ENCODE measurements at places on chromosomes 2 and 18. TPM values are rescaled to one million over a fixed set of nuclear protein-coding genes. Genes with fewer than 3 reads are reported as not detected.

DNA sequence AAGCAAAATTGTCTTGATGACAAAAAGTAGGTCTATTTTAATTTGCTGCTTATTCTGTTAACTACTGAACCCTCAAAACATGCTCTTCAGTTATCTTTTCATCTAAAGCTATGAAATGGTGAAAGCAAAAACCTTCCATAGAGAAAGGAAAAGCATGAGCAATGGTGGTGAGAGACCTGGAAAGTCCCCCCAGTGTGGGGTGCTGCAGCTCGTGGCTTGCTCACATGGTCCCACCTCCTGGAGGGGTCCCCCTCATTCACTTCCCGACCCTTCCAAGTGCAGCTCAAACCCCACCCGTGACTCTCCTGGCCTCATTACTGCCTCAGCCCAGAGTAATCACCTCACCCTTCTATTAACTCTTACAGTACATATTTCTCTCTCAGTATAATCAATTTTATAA is 301.8 kb upstream of the HNRNPA3 start:
- DNase-seq: no peak
- no peaks in the 10 kb centered on the region for H3K36me3 ChIP-seq
- no peaks in the 10 kb centered on the region for H3K27me3 ChIP-seq
- no peaks in the 10 kb centered on the region for H3K4me1 ChIP-seq
- H3K4me3 ChIP-seq: no peak overlapping the region
- H3K27ac ChIP-seq: no peak overlapping the region

DNA sequence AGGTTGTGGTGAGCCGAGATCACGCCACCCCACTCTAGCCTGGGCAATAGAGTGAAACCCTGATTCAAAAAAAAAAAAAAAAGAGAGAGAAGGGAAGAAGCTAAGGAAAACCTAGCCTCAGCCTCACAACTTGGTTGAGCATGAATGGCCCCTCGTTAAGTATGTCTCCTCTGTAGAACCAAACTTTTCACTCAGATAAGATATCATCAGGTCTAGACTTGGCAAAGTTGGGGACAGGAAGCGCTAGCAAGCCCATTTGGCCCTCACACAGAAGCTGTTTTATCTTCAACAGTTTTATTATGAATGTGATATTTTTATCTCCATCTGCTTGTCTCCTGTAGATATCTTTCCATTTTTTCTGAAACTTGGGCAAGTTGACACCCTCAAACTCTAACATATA is 3.5 kb upstream of the ASXL2 start:
- H3K4me3 ChIP-seq: no peak overlapping the region
- H3K27me3 ChIP-seq: no peaks in the 10 kb centered on the region
- no peaks in the 10 kb centered on the region for H3K4me1 ChIP-seq

DNA sequence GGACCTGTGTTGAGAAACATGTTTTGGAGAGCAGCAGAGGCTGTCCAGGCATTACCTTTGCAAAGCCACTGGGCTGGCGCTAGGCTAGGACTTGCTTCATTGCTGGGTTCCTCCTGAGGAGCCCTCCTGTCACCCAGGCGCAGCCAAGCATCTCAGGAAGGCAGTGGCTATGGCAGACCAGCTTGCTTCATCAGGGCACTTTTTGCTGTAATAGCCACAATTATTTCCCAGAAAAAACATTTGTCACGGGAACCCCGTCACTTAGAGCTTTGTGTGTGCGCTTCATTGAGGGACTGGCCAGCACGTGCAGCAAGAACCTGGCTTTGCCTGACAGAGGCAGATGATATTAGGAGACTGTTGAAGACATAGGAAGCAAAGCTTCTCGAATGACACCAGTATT is 36.4 kb downstream of the SLC20A1 start:
- no peaks in the 10 kb centered on the region for H3K4me1 ChIP-seq
- DNase-seq: no peak
- H3K4me3 ChIP-seq: no peak overlapping the region

DNA sequence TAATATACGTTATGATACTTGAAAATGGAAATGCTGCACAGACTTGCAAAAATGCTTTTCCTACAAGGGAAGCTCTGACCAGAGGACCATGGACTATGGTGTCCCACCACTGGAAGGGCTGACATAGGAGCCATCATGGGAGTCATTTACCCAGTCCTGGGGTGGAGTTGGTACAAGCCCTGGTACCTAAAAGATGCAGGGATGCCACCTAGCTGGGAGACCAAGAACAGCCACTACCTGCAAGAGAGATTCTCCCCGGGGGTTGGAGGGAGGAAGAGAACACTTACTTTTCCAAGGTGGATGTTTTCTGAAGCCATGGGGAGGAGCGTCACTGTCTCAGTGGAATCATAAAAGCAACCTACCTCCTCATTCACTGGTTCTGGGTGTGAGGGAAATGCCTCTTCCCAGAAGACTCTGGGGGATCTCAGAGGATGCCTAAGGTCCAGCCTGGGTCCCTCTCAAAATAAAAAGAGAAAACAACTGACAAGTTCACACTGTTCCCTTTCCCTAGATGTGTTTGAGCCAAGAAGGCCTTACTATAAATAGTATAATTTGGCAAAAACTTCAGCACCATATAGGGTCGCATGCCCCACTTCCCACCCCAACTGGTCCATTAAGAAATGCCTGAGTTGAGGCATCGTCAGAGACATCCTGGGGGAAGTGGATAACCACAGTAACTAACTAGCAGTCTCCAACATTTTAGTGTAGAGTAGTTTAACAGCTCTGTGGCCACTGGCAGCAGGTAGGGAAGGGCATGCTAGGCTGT is 39.9 kb downstream of the REEP1 start:
- no peak overlapping the region for H3K4me3 ChIP-seq
- no peak for DNase-seq
- no peaks in the 10 kb centered on the region for H3K36me3 ChIP-seq
- H3K27me3 ChIP-seq: no peaks in the 10 kb centered on the region

DNA sequence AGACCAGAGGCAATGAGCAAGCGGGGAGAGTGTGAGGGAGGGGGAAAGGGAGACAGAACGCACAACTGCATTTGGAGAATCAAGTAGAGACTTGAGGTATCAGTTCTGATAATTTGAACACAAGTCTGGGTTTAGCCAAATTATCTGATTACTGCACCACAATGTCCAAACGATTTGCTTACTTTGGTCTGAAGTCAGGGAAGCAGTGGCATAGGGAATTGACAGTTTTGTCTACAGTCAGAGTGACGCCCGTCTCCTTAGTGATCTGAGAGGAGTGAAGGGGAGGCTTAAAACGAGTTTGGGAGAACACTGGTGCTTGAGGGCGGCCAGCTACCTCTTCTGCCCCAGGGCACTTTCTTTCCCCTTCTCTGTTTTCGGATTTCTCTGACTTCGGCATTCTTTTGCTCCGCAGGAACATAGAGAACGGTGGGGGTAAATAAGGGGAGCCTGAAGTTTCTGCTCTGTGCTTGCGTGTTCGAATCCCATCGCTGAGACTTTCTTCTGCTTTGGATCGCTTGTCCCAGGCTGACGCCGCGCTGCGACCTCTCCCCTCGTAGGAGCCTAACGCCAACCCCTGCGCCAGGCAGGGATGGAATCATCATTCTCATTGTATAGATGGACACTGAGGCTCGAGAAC is 2.9 kb upstream of the DLX2 start:
- no peak overlapping the region for H3K4me3 ChIP-seq
- DNase-seq: no peak
- peaks cover 82% of the 10 kb centered on the region for H3K27me3 ChIP-seq
- no peak overlapping the region for H3K27ac ChIP-seq
- no peaks in the 10 kb centered on the region for H3K4me1 ChIP-seq

- no peaks in the 10 kb centered on the region for H3K4me1 ChIP-seq
- no peak overlapping the region for H3K4me3 ChIP-seq
- H3K36me3 ChIP-seq: no peaks in the 10 kb centered on the region
- H3K27me3 ChIP-seq: no peaks in the 10 kb centered on the region
- no peak for DNase-seq
These were observed 56.1 kb upstream of the C2orf15 start for GRCh38 chr2:99085421-99085820.

DNA sequence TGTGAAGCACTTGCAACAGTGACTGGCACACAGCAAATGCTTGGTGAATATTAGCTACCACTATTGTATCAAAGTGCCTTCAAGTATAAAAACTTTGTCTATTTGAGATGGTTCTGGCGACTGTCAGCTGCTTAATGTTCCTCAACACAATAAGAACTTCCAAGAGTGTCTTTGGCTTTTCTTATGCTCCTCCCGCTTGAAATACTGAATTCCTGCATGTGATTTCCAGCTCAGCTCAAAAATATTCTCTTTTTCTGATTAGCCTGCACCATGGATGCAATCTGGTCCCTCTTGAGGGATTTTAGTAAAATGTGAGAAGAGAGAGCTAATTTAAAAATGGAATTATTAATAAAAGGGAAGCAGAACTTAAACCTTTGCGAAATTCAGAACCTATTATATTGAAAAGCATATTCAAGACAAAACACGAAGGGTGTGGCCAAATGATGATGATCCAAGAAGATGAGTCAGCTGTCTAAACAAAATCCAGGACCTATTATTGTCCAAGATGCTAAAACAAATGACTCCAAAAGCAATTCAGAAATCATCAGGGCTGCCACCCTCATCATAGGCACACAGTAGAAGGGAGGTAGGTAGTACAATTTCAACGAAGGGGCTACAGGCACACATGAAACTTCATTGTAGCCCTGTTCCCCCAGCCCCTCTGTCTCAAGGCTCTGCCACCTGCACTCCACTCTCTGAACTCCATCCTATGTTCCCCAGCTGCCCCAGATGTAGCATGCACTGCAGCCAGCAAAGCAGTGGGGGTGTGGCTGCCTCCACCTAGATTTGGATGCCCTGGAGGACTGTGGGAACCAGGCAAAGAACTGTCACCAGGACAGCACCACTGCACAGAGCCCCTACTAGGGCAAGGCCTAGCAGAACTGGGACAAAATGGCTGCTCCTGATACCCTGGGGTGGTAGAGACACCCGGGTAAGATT is 190.1 kb downstream of the ZNF385B start:
- no peaks in the 10 kb centered on the region for H3K36me3 ChIP-seq
- no peaks in the 10 kb centered on the region for H3K4me1 ChIP-seq
- H3K27ac ChIP-seq: no peak overlapping the region
- H3K4me3 ChIP-seq: no peak overlapping the region

DNA sequence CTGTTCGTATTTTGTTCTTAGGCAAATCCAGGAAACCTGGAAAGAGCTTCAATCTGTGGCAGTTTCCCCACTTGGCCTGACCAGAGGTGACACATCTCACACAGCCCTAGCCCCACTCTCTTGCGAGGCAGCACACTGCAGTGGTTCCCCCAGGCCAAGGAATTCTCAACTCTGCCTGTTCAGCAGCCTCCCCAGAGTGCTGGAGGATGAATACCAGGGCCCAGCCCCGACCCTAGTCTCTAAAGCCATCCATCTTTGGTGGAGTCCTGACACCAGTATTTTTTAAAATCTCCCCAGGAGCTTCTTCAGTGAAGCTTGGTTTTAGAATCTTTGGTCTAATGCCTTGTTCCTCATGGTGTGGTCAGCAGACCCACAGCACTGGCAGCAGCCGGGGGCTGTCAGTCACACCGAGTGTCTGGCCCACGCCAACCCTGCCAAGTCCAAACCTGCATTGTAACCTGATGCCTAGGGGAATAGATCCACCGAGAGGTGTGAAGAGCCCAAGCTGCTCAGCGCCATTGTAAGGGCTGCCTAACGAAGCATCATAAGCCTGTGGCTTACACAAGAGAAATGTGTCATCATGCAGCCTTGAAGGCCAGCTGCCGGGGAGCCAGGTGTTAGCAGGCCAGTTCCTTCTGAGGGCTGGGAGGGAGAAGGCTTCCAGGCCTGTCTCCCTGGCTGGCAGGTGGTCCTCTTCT is 428.7 kb upstream of the ID2 start:
- no peaks in the 10 kb centered on the region for H3K27me3 ChIP-seq
- H3K4me1 ChIP-seq: no peaks in the 10 kb centered on the region
- H3K4me3 ChIP-seq: no peak overlapping the region
- H3K27ac ChIP-seq: no peak overlapping the region
- DNase-seq: no peak

DNA sequence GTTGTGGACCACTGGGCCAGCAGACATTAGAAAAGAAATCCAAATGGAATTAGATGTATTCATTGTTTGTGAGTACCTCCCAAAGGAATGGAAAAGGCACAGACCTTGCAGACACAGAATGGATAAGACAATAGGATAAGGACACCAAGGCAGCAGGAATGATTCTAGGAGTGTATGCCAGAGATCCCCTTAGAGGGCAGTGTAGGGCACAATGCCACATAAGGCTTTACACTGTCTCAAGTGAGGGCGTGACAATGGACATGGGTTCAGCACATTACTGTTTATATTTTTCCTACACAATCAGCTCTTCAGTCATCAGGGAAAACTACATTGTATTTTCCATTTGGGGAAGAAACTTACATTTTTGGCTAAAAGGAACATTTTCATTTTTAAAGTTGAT is 250.9 kb downstream of the PTH2R start:
- no peak overlapping the region for H3K27ac ChIP-seq
- no peaks in the 10 kb centered on the region for H3K4me1 ChIP-seq
- no peak overlapping the region for H3K4me3 ChIP-seq
- no peaks in the 10 kb centered on the region for H3K36me3 ChIP-seq
- DNase-seq: no peak

DNA sequence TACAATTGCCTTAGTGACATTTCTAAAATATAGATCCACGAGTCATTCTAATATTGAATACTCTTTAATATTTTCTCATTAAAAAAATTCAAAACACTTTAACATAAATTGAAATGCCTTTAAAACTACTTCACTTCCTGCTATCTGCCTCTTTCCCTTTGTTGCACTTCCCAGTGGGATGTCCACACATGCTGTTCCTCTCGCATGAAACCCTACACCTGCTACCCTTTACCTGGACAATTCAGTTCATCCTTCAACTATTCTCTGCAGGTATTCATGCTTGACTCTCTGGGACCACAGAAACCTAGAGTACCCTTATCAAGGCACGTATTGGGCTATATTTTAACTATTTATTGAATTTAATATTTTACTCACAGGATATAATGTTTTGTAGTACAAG is 373.3 kb upstream of the GALNT5 start:
- no peaks in the 10 kb centered on the region for H3K27me3 ChIP-seq
- no peak for DNase-seq
- H3K4me1 ChIP-seq: no peaks in the 10 kb centered on the region

GRCh38 chr2:213219816-213220215 is 64.4 kb upstream of the SPAG16 start:
- no peak for DNase-seq
- no peaks in the 10 kb centered on the region for H3K36me3 ChIP-seq
- no peak overlapping the region for H3K27ac ChIP-seq
- H3K4me1 ChIP-seq: no peaks in the 10 kb centered on the region
- H3K4me3 ChIP-seq: no peak overlapping the region

- no peak overlapping the region for H3K4me3 ChIP-seq
- no peak overlapping the region for H3K27ac ChIP-seq
- no peaks in the 10 kb centered on the region for H3K36me3 ChIP-seq
- DNase-seq: no peak
- no peaks in the 10 kb centered on the region for H3K27me3 ChIP-seq
These were observed 62.1 kb downstream of the NABP1 start for GRCh38 chr2:191740016-191740419.

- H3K36me3 ChIP-seq: no peaks in the 10 kb centered on the region
- no peak overlapping the region for H3K4me3 ChIP-seq
- H3K27ac ChIP-seq: no peak overlapping the region
- H3K27me3 ChIP-seq: no peaks in the 10 kb centered on the region
These were observed 254.1 kb upstream of the SYT4 start for GRCh38 chr18:43531438-43531837.

The FOXD4L1 gene
- total RNA-seq: not detected

The ALPI gene
- not detected for total RNA-seq

The SERPINB13 gene
- not detected for total RNA-seq

The TUBA4B gene
- 0.83 TPM for total RNA-seq

The ACMSD gene
- total RNA-seq: not detected

The YWHAQ gene
- 243 TPM for total RNA-seq

The HOXD4 gene
- total RNA-seq: 41.6 TPM

The ST6GAL2 gene
- total RNA-seq: 64.2 TPM

The IRS1 gene
- 12.4 TPM for total RNA-seq
